CD4-positive, alpha-beta T cell treated with Interleukin-12 subunit alpha and Interleukin-12 subunit beta, for 1 hour (primary cell): ENCODE measurements at places on chromosomes 12 and 14.

DNA sequence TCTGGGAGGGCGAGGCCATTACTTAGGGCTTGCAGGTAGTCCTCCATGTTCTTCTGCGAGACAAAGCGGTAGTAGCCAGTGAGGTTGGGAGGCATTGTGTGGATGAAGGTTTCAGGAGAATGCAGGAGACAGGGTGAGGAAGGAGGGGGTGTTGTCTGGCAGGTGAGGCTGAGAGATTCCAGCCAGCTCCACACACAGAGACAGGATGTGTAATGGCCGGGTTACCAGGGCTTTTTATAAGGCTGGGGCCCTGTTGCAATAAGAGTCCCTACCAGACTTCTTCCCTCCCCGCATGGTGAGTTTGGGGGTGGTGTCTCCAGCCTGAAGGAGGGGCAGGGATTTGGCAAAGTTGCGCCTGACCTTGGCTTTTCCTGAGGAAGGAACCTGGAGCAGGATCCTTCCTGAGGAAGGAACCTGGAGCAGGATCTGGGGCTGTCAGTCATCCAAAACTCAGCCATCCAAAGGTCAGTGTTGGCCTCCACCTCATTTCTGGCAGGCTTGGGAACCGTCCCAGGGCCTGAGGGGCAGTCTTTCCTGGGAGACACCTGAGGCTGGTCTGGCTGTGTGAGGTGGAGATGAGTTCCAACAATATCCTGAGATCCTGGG, at the start of gene RBP5:
TSS of gene RBP5 (minus strand) at position 209 of the 606 bp plus-strand sequence. CDS start at position 95, 114 bp downstream.
- DNase-seq, result no peak

GRCh38 chr12:80183939-80184338, 84.6 kb downstream of the OTOGL start:
- DNase-seq, result no peak

DNA sequence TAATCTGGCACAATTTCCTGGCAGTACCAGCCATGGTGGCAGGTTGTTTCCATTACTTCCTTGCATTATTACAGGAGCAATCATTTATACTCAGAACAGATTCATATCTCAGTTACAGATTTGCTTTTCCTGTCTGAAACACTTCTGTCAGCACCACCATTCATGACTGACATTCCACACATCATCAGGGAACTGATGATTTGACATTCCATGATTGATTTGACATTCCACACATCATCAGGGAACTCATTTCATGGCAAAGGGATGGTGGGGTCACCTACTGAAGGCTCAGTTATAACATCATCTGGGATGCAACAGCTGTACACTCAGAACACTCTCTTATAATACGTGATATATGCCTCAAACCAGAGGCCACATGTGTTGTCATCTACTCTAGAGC, 30.9 kb upstream of the RERGL start:
- no peak for DNase-seq

DNA sequence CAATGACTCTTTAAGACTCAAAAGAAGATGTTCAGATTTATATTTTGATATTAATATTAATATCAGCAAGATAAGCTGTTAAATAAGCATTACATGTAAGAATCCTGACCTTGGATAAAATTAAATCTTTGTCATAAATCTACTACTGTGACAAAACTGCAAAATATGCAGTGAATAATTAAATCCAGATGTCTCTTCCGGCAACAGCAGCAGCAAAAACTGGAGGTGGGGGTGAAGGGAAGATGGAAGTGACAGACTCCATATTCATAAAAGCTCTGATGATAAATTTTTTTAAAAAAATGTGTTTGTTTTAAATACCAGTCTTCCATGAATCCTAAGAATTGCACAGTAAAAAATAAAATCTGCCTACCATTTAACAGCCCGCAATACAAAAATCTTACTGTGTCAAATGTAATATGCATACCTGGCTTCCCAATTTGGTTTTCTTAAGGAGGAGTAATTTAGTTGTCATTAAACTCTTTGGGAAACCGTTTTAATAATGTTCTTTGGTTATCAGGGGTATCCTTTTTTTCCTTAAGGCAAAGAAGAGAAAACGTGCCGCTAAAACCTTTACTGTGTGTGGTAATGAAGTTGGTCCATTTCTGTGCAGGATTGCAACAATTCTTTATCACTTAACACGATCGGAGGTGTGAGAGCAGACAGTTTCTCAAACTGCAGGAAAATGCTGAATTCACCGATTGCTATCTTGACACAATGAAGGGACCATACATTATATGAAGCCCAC, 478.2 kb downstream of the DIO2 start:
- no peak for DNase-seq

DNA sequence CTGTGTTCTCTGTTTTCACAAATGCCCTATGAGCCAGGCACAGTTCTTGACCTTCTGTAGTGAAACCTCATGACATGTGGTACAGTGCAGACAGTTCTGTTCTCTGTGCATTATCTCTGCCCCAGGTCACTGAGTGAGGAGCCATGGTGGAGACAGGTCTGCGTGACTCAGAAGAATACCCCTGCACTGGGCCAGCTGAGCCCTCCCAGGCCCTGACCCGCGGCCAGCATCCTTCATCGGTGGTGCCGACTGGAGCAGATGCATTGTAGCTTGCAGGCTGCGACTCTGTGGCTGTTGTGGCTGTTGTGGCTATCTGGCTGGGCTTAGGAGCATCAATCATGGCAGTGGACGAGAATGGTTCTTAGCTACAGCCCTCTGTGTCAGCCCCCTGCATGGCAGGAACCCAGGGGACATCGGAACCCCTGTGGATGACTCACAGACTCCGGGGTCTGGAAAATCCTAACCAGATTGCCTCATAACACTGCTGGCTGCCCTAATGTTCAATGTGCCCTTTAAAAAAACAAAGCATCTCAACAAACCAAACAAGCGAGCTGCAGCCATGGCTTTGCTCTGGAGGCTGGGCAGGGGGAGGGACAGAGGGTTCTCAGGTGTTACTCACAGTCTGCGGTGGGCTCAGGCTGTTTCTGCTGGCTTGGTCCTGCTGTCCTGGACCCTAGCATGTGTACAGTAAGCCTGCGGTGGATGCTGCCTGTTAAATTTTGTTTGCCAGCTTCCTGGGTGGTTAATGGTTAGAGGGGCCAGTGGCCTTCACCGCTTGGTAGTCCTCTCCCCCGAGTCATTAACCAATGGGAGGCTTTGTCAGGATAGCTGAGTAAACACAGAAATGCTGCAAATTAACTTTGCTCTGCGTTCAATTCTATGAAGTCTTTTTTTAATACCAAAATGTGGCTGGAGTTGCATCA, at the start of gene SERPINA6:
TSS of gene SERPINA6 (minus strand) at position 689 of the 923 bp plus-strand sequence. CDS start 8,688 bp downstream, outside the sequence.
- no peak for DNase-seq

- no peak for DNase-seq
Measured at GRCh38 chr14:93936245-93936644, 9.1 kb downstream of the FAM181A start.

- DNase-seq, result no peak
Measured at GRCh38 chr12:51406290-51406689, 15.1 kb upstream of the GALNT6 start.

DNA sequence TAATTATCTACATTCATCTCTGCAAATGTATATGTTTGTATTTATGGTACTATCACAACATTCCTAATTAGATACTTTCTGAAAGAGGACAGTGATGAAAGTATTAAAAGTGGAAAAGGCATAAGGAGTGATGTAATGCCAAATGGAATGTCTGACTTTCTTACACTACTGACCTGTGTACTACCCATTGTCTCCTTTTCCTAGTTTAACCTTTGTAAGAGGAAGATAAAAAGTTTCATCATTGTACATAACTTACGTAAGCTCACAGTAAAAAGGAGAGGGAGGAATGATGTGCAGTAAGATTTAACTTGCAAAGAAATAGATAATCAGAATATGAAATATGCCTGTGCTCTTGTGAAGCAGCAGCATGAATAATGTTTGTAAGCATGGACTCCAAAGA, 55.9 kb downstream of the SOX5 start:
- no peak for DNase-seq

DNA sequence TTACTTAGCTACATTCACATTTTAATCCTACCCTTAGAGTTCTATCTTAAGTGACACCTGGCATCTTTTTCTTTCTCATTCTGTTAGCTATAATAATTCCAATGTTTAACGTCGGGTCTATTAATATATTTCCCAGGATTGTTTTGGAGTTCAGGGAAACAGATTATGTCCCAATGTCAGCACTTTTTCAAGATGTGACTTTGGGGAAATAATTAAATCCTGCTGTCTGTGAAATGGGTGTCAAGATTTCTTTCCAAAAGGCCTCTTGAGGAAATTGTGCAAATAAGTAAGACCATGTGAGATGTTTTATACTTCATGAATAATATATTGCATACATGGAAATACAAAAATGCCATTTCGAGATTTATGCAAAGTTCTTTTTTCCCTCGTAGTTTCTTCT, 887.6 kb upstream of the SEL1L start:
- DNase-seq, result no peak

- no peak for DNase-seq
Measured at GRCh38 chr12:91274916-91275315, 92.3 kb upstream of the DCN start.

DNA sequence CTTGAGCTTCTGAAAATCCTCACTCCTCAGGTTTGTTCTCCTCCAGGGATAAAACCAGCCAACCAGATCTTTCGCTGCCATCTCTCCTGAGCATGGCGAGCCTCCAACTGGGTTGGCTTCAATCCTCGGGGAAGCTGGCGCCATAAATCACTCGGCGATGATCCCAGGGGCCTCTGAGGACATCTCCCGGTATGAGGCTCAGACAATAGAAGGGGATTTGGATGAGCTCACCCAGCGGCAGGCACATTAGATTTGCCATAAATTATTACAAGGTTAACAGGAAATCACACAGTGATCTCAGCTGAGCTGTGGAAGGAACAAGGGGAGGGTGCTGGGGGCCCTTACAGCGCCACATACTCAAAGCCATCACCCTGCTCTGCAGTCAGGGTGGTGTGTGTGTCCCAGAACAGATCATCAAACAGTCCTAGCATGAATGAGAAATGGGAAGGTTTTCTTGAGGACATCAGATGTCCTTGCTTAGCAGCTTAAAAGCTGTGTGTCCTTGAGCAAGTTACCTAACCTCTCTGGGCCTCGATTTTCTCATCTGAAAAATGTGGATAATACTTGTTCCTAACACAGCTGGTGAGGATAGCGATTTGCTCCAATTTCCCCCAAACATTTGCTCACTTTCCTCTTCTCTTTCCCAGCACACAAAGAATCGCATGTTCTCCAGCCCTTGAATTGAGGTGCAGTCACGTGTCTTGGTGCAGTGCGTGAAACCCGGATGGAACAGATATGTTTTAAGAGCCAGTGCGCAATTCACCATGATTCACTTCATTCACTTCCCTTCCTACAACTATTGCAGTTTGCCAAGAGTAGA, 142.8 kb downstream of the SCARB1 start:
- DNase-seq, result no peak

DNA sequence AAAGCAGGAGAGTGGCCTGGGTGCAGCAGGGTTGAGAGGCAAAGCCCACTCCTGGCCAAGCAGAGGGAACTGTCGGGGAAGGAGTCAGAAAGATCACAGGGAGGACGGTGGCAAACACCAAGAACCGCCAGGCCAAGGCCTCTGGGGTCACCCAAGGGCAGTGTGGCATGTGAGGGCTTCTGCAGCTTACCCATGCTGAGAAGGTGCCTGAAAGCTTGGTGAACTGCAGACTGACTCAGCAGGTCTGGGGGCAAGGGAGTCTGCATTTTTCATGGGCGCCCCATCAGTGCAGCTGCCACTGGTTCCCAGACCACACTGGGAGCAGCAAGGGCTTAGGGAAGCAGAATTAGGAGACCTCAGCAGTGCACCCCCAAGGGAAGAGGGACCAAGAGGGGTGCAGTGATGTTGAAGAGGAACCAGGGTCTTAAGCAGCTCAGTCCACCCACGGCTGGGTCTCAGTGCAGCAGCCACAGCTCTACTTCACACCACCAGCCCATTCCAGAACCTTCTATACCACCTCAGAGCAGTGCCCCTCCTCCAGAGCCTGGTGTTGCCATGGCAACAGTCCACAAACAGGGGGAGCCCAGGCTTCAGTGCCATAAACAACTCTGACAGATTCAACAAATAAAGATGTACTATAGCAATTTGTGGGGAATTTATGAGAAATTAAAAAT, 59.4 kb downstream of the ITPK1 start:
- peak; percentile 33 for DNase-seq

DNA sequence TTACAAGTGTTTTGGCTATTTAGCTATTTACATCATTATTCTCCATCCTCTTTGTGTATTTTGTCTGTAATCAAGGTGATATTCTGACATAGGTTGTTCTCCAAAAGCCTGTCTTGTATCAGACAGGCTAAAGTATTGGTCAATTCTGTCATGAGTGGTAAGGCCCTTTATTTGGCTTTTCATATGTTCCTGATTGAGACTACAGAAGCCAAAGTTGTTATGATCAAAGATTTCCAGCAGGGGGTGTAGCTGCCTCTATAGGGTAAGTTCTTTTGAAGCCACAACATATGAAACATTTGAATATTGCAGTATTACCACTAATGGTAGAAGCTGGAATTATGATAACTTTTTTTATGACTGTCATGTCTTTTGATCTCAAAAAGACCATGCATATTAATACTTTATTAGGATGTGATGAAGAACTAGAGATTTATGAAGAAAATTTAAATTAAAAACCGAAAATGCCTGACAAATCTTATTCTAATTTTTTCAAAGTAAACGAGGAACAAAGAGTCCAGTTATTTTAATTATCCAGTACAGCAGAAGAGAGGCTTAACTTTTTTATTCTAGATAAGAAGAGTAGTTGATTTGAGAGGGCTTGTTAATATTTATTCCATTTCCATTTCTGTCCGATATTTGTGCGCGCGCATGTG, 3.4 kb upstream of the ARHGAP5 start:
- DNase-seq, result peak; percentile 84

DNA sequence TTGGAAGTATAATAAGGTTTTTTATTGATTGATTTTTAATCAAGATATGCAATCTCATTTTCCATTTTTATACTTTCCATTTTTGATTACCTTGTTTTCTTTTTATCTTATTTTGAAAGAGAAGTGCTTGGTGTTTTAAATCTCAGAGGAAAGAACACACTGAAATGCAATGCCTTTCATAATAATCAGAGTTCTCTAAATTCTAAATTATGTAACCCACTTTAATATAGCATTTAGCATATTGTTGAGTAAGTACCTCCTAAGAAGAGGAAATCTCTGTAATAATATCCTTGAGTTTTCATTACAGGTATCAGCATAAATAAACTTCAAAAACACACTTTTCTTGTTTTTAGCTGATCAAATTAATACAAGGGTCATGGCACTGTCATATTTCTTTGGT, 96.9 kb downstream of the GTF2A1 start:
- DNase-seq, result no peak

DNA sequence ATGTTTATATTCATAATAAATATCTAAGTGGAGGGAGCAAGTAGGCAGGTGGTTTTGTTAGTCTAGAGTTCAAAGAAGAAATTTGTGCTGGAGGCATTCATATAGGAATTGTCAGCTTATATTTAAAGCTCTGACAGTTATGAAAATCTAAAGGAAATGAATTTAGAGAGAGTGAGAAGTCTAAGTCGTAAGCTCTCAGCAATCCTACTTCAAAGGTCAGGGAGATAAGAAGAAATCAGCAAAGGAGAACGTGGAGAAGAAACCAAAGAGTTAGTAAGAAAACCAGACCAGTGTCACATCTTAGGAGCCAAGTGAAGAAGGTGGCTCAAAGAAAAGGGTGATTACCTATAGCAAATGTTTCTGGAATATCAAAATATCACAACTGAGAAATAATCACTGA, 241.8 kb downstream of the FSCB start:
- no peak for DNase-seq

GRCh38 chr12:81610955-81611889, 147.9 kb downstream of the PPFIA2 start:
- DNase-seq, result no peak

GRCh38 chr12:123269896-123270213, 1.8 kb downstream of the CDK2AP1 start:
- DNase-seq, result no peak
